ENCODE measurements at places on chromosomes 7 and 10.

GRCh38 chr7:125065546-125065945, 135.9 kb upstream of the POT1 start:
- DNase-seq, result no peak

DNA sequence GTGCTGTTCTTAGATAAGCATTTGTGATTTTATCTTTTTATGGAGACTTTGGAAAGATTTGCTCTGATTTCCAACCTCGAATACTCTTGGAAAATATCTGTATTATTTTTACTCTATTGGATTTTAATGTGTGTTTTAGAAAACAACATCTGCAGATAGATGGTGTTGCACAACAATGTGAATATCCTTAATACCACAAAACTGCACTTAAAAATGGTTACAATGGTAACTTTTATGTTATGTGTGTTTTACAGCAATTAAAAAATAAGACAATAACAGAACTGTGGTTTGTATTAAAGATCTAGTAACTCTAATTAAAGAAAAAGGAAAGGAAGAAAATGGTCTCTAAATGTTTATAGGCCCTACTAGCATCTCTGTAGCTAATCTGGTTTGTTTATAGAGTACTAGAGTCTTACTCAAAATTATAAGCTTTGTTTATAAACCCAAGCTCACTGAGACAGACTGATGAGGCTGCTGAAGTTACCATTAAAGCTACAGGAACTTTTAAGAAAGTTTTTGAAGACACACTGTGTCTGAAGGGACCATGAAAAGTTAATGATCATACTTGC, 74.6 kb upstream of the CC2D2B start:
- no peak for DNase-seq

- DNase-seq, result no peak
Measured at GRCh38 chr7:157805713-157806112, 468.9 kb downstream of the DNAJB6 start.

DNA sequence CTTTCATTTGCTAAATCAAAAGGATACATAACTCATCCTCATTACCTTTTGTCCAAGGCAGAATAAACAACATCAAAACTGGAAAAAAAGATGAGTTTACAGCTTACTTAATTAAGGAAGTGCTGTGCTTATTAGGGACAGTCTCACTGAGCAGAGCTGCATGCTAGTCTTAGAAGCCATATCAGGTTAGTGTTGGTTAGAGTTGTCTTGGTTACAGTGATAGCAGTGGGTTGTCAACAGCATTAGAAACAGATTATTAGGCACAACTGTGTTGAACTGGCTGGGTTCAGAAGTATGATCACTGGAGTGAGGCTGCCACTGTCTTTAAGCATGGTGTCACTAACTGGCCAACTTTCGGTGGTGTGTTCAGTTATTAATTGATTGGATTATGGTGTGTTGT, 503.9 kb upstream of the IGFBP3 start:
- no peak for DNase-seq

DNA sequence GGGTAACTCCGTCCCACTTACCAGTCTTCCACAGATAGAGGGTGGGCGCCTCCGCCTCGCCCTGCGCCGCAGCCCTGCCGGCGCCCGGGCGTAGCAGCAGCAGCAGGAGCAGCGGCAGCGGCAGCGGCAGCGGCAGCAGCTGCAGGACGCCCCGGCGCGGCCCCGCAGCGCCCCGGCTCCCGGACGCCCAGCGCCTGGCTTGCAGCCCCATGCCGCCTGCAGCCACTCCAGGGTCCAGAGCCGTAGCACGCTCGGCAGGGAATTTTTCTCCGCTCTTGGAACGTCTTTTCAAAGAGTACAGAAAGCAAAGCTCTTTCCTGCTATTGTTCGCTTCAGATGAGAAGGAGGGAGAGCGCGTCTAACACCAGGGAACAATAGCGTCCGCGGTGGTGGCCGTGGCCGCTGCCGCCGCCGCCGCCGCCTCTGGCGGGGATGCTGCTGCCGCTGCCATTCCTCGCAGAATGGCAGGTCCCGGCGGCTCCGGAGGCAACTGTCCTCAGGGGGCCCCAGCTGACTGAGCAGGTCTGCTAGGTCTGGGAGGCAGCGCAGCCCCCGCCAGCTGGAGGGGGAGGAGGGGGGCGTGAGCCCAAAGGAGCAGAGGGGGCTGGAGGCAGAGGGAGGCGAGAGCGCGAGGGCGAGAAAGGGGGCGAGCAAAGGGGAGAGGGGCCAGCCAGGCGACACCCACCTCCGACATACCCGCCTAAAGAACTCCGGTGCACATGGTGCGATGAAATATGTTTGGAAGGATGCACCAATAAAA, at the start of gene THSD7A:
Gene THSD7A (minus strand): TSS at position 463 of the 760 bp plus-strand sequence. CDS start 252 bp downstream, at position 211.
- peak; percentile 21 for DNase-seq

GRCh38 chr7:158811894-158812293, 17.4 kb downstream of the ESYT2 start:
- peak; percentile 65 for DNase-seq

DNA sequence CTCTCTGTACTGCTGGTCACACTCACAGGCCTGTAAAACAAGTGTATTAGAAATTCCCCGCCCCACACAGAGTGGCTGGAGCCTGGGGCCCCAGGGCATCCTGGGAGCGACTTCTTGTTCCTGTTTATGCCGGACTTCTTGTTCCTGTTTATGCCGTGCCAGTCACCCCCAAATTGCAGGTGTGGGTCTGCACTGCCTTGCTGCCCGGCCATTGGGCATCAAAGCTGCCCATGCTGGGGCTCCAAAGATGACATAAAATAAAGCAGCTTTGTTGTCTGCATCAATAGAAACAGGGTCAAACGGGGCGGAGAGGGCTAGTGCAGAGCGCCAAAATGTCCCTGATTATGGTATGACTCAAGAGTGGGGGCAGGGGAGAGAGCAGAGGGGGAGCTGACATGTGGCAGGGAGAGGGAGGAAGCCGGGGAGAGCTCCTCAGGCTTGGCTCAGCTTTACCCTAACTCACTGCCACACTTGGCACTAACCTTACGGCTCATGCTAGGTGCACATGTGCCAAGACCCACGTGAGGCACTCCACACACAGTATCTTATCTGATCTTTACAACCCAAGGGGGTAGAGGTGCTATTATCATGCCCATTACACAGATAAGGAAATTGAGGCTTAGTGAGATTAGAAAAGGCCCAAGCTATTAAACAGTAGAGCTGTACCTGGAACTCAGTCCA, 98.4 kb downstream of the PIP4K2A start:
- DNase-seq, result peak; percentile 50

DNA sequence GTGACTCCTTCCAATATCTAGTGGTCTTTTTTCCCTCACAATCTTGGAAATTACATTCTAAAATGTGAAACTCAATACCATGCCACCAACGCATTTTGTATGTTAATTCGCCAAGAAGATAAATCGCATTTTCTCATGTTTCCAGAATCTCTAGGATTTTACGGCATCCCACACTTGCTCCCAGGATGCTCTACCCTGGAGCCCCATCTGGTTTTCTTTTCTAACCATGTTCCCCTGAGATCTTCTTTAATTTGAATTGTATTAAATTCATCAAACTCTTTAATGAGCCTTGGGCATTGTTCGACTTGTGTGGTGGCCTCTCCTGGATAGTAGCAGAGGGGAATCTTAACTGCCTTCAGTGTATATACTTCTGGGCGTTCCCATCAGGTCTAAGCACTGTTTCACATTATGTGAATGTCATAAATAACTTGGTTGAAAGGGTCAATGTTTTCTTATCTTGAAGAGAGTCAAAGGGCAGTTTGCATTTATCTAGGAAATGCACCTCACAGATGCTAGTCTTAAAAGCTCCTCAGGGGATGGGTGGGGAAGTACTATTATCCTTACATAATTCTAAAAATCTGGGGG, 169.1 kb upstream of the MEOX2 start:
- DNase-seq, result no peak

GRCh38 chr10:30745953-30746352, 116.4 kb upstream of the LYZL2 start:
- no peak for DNase-seq

GRCh38 chr10:101817337-101818118, 716 bp downstream of the OGA start:
- peak; percentile 98 for DNase-seq

All from tibial artery (tissue), 4 donors.